Spinal cord (tissue), 10 donors: ENCODE measurements at places on chromosomes 6 and 20. TPM values are rescaled to one million over a fixed set of nuclear protein-coding genes. Genes with fewer than 3 reads are reported as not detected.

- no peak overlapping the region for H3K4me3 ChIP-seq
- peaks cover 49% of the 10 kb centered on the region for H3K36me3 ChIP-seq
- peak overlapping the region; percentile 88 for H3K27ac ChIP-seq
- no peaks in the 10 kb centered on the region for H3K27me3 ChIP-seq
- no peak for DNase-seq
Observed at GRCh38 chr20:62652041-62652893, 10.0 kb downstream of the SLCO4A1 start.

DNA sequence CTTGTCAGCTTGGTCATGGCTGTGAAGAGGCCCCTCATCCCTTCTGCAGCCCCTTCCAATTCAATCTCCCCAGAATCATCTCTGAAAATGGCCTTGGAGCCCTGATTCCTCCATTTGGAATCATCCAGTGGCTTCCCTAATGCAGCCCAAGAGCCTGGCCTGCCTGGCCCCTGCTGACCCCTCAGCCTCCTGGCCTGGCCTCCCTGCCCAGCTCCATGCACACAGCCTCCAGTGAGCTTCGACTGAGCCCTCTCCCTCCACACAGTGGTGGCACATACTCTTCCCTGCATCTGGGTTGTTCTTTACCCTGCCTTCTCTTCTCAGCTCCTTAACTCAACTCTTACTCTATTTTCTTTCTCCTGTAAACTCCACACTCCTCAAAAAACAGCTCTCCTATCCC, 120.9 kb downstream of the ANKRD60 start:
- no peaks in the 10 kb centered on the region for H3K36me3 ChIP-seq
- DNase-seq: no peak
- no peak overlapping the region for H3K27ac ChIP-seq
- H3K4me1 ChIP-seq: no peaks in the 10 kb centered on the region

DNA sequence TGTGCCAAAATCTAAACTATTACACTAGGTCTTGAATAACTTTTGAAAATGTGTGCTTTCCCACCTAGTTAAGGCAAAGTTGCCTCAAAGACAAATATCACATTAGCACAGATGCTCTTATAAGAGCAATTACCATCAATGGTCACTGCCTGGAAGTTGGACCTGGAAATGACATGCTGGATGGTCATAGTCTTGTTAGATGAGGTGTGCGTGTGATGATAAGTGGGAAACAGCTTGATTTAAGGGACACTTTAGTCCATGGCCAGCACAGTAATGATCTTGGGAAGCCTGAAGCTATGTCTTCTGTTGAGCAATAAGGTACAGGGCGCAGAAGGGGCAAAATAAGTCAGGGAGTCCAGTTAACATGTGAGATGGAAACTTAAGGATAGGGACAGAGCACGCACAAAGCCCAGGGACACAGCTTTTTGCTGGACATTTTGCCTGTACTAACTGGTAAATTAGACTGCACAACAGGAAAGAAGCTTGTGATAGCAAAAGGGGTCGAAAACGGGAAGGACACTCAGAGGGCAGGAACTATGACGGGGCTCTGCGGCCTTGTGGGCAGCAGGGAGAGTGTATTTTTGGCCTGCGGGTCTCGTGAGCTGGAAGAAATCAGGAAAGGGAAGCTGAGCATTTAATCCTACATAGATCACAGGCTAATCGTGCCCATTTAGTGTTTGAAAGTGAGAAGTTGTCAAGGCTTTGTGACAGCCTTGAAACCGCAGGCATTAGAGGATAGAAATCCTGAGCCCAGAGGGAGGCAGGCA, 66.7 kb upstream of the BMP2 start:
- H3K27ac ChIP-seq: no peak overlapping the region
- no peak overlapping the region for H3K4me3 ChIP-seq
- DNase-seq: no peak
- H3K36me3 ChIP-seq: no peaks in the 10 kb centered on the region
- H3K4me1 ChIP-seq: no peaks in the 10 kb centered on the region

GRCh38 chr6:3610921-3611320, 140.6 kb downstream of the PXDC1 start:
- DNase-seq: no peak
- H3K4me3 ChIP-seq: no peak overlapping the region
- peaks cover 6% of the 10 kb centered on the region for H3K4me1 ChIP-seq
- H3K36me3 ChIP-seq: no peaks in the 10 kb centered on the region
- H3K27me3 ChIP-seq: no peaks in the 10 kb centered on the region

- no peak overlapping the region for H3K4me3 ChIP-seq
- H3K27ac ChIP-seq: no peak overlapping the region
- no peaks in the 10 kb centered on the region for H3K36me3 ChIP-seq
- DNase-seq: no peak
- no peaks in the 10 kb centered on the region for H3K27me3 ChIP-seq
Observed at GRCh38 chr6:159463119-159463829, 229.8 kb downstream of the SOD2 start.

- no peak for DNase-seq
- no peaks in the 10 kb centered on the region for H3K27me3 ChIP-seq
- peaks cover 58% of the 10 kb centered on the region for H3K4me1 ChIP-seq
- H3K4me3 ChIP-seq: no peak overlapping the region
Observed at GRCh38 chr20:57657535-57658446, 37.6 kb upstream of the ZBP1 start.

DNA sequence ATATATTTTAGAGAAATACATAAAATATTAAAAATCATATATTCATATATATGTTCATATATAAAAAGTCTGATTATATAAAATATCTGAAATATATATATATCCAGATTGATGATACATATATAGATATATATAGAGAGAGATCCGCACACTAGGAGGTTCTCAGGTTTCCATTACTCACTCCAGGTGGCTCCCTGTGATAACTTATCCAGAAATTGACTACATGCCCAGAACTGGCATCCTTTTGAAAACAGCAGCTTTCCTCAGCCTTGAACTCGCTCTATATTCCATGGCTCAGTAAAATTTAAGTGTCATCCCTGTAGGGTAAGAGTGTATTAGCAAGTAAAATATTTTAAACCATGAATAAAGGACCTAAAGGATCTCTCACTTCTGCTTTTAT, 206.8 kb downstream of the TINAG start:
- H3K4me3 ChIP-seq: no peak overlapping the region
- no peaks in the 10 kb centered on the region for H3K4me1 ChIP-seq
- H3K27ac ChIP-seq: no peak overlapping the region

DNA sequence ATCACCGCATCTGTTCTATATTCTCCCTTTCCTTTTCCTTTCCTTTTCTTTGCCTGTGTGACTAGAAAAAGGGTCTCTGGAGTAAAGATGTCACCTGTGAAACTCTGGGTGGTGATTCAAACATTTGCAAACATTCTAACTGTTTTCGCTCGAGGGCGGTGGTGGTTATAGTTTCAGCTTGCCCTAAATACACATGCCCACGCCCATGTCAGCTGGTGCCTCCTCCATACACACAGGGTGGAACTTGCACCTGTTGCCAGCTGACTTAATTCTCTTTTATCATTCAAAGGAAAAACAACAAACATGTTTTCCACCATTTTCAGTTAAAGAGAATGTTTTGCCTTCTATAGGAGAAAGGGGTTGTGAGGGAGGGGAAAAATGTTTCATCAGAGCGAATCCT, 381.9 kb upstream of the ARID1B start:
- H3K36me3 ChIP-seq: no peaks in the 10 kb centered on the region
- H3K27ac ChIP-seq: no peak overlapping the region
- no peak for DNase-seq
- no peak overlapping the region for H3K4me3 ChIP-seq
- H3K27me3 ChIP-seq: peaks cover 9% of the 10 kb centered on the region
- peaks cover 7% of the 10 kb centered on the region for H3K4me1 ChIP-seq

GRCh38 chr6:149127212-149127611, 190.3 kb upstream of the TAB2 start:
- peaks cover 4% of the 10 kb centered on the region for H3K4me1 ChIP-seq
- DNase-seq: no peak
- H3K27ac ChIP-seq: no peak overlapping the region
- no peak overlapping the region for H3K4me3 ChIP-seq
- H3K27me3 ChIP-seq: no peaks in the 10 kb centered on the region
- H3K36me3 ChIP-seq: no peaks in the 10 kb centered on the region

Gene SGK1
- 258 TPM for total RNA-seq

Gene UNC5CL
- total RNA-seq: 0.20 TPM

GRCh38 chr6:107956586-107957307, 1.3 kb downstream of the SEC63 start:
- H3K27me3 ChIP-seq: no peaks in the 10 kb centered on the region
- H3K27ac ChIP-seq: peak overlapping the region; percentile 88
- DNase-seq: peak; percentile 52
- H3K4me1 ChIP-seq: peaks cover 17% of the 10 kb centered on the region

- H3K27me3 ChIP-seq: no peaks in the 10 kb centered on the region
- no peak overlapping the region for H3K4me3 ChIP-seq
- DNase-seq: no peak
- H3K36me3 ChIP-seq: no peaks in the 10 kb centered on the region
- no peak overlapping the region for H3K27ac ChIP-seq
Observed at GRCh38 chr6:156697225-156697830, 79.8 kb upstream of the ARID1B start.

Gene LHFPL5
- 0.79 TPM for total RNA-seq

Gene PDE10A
- total RNA-seq: 28.2 TPM

DNA sequence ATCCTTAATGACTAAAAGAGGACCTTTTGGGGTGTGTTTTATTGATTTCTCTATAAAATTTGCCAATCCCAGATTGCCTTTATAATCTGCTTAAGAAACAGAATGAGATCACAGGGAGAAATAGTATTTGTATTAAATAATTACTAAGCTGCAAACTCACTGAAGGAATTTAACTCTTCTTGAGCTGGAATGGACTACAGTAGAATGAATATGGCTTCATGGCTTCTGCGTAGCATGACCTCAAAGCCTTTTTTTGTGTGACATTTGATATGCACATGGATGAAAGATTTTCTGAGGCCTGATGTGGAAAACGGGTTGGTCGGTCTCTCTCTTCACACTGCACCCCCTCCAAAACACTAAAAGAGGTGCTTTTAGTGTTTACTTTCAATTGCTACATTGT, 115.9 kb downstream of the QKI start:
- no peak overlapping the region for H3K4me3 ChIP-seq
- H3K4me1 ChIP-seq: peaks cover 10% of the 10 kb centered on the region
- DNase-seq: no peak
- no peaks in the 10 kb centered on the region for H3K27me3 ChIP-seq
- no peak overlapping the region for H3K27ac ChIP-seq

- no peak overlapping the region for H3K27ac ChIP-seq
- no peaks in the 10 kb centered on the region for H3K36me3 ChIP-seq
- peak; percentile 43 for DNase-seq
- peaks cover 4% of the 10 kb centered on the region for H3K4me1 ChIP-seq
- H3K27me3 ChIP-seq: no peaks in the 10 kb centered on the region
Observed at GRCh38 chr6:14706378-14706929, 539.4 kb upstream of the JARID2 start.

DNA sequence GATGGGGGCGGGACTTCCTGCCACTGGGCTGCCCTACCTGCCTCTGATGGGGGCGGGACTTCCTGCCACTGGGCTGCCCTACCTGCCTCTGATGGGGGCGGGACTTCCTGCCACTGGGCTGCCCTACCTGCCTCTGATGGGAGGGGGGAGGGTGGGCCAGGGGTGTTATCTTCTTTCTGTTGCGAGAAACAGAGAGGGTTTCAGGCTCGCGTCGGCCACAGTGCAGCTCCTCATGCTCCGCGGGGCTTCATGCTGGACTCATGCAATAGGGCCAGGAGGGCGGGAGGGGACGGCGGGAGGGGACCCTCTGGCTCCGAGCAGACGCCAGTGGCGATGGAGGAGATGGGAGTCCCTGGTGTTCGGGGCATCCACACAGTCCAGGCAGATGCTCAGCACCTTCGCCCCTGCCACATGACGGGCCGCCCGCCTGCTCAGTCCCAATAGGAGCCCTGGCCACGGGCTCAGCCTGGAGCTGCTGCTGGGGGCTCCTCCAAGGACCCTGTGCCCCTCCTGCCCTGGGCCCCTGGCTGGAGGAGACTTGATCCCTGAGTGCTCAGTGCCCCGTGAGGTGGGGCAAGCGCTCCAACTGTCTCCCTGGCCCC, 48.8 kb upstream of the CHRNA4 start:
- H3K4me3 ChIP-seq: no peak overlapping the region
- H3K27me3 ChIP-seq: no peaks in the 10 kb centered on the region
- DNase-seq: no peak
- H3K27ac ChIP-seq: no peak overlapping the region

- DNase-seq: no peak
- H3K4me1 ChIP-seq: peaks cover 54% of the 10 kb centered on the region
- H3K4me3 ChIP-seq: no peak overlapping the region
- no peaks in the 10 kb centered on the region for H3K36me3 ChIP-seq
- peaks cover 2% of the 10 kb centered on the region for H3K27me3 ChIP-seq
Observed at GRCh38 chr6:157272372-157272771, 50.9 kb downstream of the TMEM242 start.

DNA sequence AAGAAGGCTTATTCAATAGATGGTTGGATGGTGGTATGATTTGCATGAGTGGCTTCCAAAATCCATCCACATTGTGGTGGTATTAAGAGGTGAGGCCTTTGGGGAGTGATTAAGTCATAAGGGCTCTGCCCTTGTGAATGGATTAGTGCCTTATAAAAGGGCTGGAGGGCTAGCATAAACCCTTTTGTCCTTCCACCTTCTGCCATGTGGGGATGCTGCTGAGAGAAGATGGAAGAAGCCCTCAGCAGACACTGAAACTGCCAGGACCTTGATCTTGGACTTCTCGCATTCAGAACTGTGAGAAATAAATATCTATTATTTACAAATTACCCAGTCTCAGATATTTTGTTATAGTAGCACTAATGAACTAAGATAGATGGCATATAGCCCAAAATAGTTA, 27.8 kb upstream of the SRPK1 start:
- H3K4me1 ChIP-seq: no peaks in the 10 kb centered on the region
- DNase-seq: no peak
- no peaks in the 10 kb centered on the region for H3K27me3 ChIP-seq
- no peak overlapping the region for H3K4me3 ChIP-seq

GRCh38 chr20:20664795-20665589, 47.5 kb downstream of the RALGAPA2 start:
- DNase-seq: no peak
- H3K4me3 ChIP-seq: no peak overlapping the region
- H3K4me1 ChIP-seq: no peaks in the 10 kb centered on the region
- H3K27me3 ChIP-seq: no peaks in the 10 kb centered on the region
- H3K27ac ChIP-seq: no peak overlapping the region
- H3K36me3 ChIP-seq: no peaks in the 10 kb centered on the region

Gene LRP11
- 31.3 TPM for total RNA-seq

Gene TBX18
- total RNA-seq: 26.6 TPM

GRCh38 chr6:129647044-129647443, 62.9 kb downstream of the ARHGAP18 start:
- H3K4me3 ChIP-seq: no peak overlapping the region
- no peaks in the 10 kb centered on the region for H3K36me3 ChIP-seq
- H3K27me3 ChIP-seq: no peaks in the 10 kb centered on the region
- H3K4me1 ChIP-seq: no peaks in the 10 kb centered on the region
- DNase-seq: no peak
- no peak overlapping the region for H3K27ac ChIP-seq

- DNase-seq: no peak
- no peak overlapping the region for H3K27ac ChIP-seq
- no peaks in the 10 kb centered on the region for H3K27me3 ChIP-seq
- H3K4me3 ChIP-seq: no peak overlapping the region
Observed at GRCh38 chr20:15840636-15841301, 732.5 kb downstream of the KIF16B start.

Gene VSTM2L
- total RNA-seq: 32.2 TPM
